Articular chondrocyte of knee joint (primary cell): ENCODE measurements at places on chromosomes 13 and 19. TPM values are rescaled to one million over a fixed set of nuclear protein-coding genes. Genes with fewer than 3 reads are reported as not detected.

KCNC3 gene
- total RNA-seq = 0.13 TPM in 1 of 2 replicates, not detected in the other

C19orf67 gene
- not detected in 2 replicates for total RNA-seq

NUFIP1 gene
- total RNA-seq = 3.7 and 4.0 TPM in 2 replicates

RXFP2 gene
- not detected in 2 replicates for total RNA-seq

DOCK9 gene
- total RNA-seq = 32.1 and 53.7 TPM in 2 replicates

ZNF524 gene
- 6.6 and 7.1 TPM in 2 replicates for total RNA-seq

ZNF780A gene
- 18.9 and 24.6 TPM in 2 replicates for total RNA-seq

FCER2 gene
- not detected in 2 replicates for total RNA-seq

ZNF578 gene
- 4.6 and 9.8 TPM in 2 replicates for total RNA-seq

ZNF14 gene
- total RNA-seq = 7.8 and 10.5 TPM in 2 replicates

GYS1 gene
- 37.5 and 61.8 TPM in 2 replicates for total RNA-seq

WDR62 gene
- total RNA-seq = 3.5 and 5.0 TPM in 2 replicates

TYK2 gene
- total RNA-seq = 41.3 and 46.0 TPM in 2 replicates

DMAC2 gene
- total RNA-seq = 28.6 and 29.4 TPM in 2 replicates

TFPT gene
- total RNA-seq = 8.4 and 9.1 TPM in 2 replicates

SBSN gene
- total RNA-seq = 1.9 and 2.5 TPM in 2 replicates

CYP4F3 gene
- total RNA-seq = not detected in 2 replicates

KIR3DL1 gene
- not detected in 2 replicates for total RNA-seq

NLRP5 gene
- total RNA-seq = not detected in 2 replicates

BST2 gene
- 0.65 and 1.2 TPM in 2 replicates for total RNA-seq

OR7C1 gene
- total RNA-seq = not detected in 2 replicates

CLEC17A gene
- total RNA-seq = under 0.01 TPM in 1 of 2 replicates, not detected in the other

NAPSA gene
- 0.13 and 0.22 TPM in 2 replicates for total RNA-seq

CNN1 gene
- total RNA-seq = 1.0 and 1.1 TPM in 2 replicates

DACH1 gene
- total RNA-seq = under 0.01 TPM in 1 of 2 replicates, not detected in the other

RFPL4AL1 gene
- not detected in 2 replicates for total RNA-seq

PRR22 gene
- 0.11 and 0.39 TPM in 2 replicates for total RNA-seq
